T-cell (primary cell): ENCODE measurements at places on chromosomes 16 and 17. TPM values are rescaled to one million over a fixed set of nuclear protein-coding genes. Genes with fewer than 3 reads are reported as not detected.

DNA sequence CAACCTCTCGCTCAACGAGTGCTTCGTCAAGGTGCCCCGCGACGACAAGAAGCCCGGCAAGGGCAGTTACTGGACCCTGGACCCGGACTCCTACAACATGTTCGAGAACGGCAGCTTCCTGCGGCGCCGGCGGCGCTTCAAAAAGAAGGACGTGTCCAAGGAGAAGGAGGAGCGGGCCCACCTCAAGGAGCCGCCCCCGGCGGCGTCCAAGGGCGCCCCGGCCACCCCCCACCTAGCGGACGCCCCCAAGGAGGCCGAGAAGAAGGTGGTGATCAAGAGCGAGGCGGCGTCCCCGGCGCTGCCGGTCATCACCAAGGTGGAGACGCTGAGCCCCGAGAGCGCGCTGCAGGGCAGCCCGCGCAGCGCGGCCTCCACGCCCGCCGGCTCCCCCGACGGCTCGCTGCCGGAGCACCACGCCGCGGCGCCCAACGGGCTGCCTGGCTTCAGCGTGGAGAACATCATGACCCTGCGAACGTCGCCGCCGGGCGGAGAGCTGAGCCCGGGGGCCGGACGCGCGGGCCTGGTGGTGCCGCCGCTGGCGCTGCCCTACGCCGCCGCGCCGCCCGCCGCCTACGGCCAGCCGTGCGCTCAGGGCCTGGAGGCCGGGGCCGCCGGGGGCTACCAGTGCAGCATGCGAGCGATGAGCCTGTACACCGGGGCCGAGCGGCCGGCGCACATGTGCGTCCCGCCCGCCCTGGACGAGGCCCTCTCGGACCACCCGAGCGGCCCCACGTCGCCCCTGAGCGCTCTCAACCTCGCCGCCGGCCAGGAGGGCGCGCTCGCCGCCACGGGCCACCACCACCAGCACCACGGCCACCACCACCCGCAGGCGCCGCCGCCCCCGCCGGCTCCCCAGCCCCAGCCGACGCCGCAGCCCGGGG, 1.3 kb downstream of the FOXC2 start:
- no peak for DNase-seq

GRCh38 chr17:78789663-78790181, 7.6 kb upstream of the CYTH1 start:
- DNase-seq: peak; percentile 79

Gene VASN
- total RNA-seq: 0.38 TPM

GRCh38 chr17:50076221-50076590, 18.9 kb upstream of the PDK2 start:
- DNase-seq: no peak

- DNase-seq: no peak
Measured at GRCh38 chr17:8952191-8952590, 13.3 kb downstream of the PIK3R5 start.

- DNase-seq: no peak
Measured at GRCh38 chr17:63189930-63190329, 223.9 kb downstream of the TANC2 start.

GRCh38 chr17:45906237-45906636, 11.9 kb downstream of the MAPT start:
- no peak for DNase-seq

DNA sequence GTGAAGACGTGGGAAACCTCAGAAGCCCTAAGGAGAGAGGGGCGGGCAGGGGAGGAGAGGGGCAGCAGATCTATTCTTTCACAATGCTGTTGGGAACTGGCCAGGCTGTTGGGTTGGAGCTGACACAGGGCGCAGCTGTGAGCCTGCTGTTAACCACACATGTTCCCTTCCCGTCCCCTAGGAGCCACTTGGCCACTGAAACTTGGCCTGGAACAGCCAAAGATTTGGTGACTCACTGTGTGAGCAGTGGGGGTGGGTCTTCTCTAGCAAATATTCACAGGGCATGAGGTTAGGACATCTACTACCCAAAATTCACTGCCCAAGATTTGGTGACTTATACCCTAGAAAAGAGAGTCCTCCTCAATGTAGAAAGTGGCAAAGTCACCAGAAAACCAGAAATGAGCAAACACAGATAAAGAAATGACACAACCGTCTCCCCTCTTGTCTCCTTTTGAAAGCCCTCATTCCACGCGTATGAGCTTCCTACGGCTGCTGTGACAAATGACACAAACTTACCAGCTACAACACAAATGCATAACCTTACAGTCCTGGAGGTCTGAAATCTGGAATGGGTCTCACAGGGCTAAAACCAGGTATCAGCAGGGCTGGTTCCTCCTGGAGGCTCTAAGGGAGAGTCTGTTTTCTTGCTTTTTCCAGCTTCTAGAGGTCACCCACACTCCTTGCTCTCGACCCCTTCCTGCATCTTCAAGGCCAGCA, 6.3 kb downstream of the TBC1D16 start:
- no peak for DNase-seq

- no peak for DNase-seq
Measured at GRCh38 chr16:1398826-1399581, 15.5 kb downstream of the UNKL start.

- DNase-seq: no peak
Measured at GRCh38 chr16:4461250-4462085, 13.0 kb downstream of the NMRAL1 start.

GRCh38 chr16:62249069-62249468, 212.8 kb upstream of the CDH8 start:
- DNase-seq: no peak
